ENCODE measurements at places on chromosomes 3 and 15.

GRCh38 chr3:181728470-181729340 is 17.0 kb downstream of the SOX2 start:
- no peak overlapping the region for H3K4me3 ChIP-seq
- H3K36me3 ChIP-seq, result peaks cover 7% of the 10 kb centered on the region
- no peak overlapping the region for H3K27ac ChIP-seq
- DNase-seq, result no peak

DNA sequence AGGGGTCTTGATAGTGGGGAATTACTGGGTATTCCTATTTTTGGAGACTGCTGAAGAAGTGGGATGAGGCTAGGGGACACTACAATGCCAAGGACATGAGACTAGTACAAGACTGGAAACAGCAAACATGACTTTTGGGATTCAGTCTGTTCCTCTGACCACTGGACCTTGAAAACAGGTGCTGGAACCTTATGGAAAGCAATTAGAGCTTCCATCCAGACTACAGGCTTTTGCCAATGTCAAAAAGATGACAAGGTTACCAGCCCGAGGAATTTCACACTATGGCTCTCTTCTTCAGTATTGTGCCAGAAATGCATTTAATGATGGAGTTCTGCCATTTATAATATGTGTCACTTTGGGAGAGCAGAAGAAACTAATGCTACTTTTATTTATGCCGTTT is 282.6 kb downstream of the GAP43 start:
- H3K27ac ChIP-seq, result no peak overlapping the region
- peaks cover 7% of the 10 kb centered on the region for H3K4me1 ChIP-seq
- no peak overlapping the region for H3K4me3 ChIP-seq
- H3K27me3 ChIP-seq, result no peaks in the 10 kb centered on the region
- H3K36me3 ChIP-seq, result no peaks in the 10 kb centered on the region
- DNase-seq, result no peak

- no peaks in the 10 kb centered on the region for H3K4me1 ChIP-seq
- peaks cover 7% of the 10 kb centered on the region for H3K27me3 ChIP-seq
- H3K4me3 ChIP-seq, result no peak overlapping the region
- H3K27ac ChIP-seq, result no peak overlapping the region
- H3K36me3 ChIP-seq, result no peaks in the 10 kb centered on the region
Measured at GRCh38 chr15:45734260-45734711, 99.5 kb downstream of the SQOR start.

- peaks cover 24% of the 10 kb centered on the region for H3K27me3 ChIP-seq
- no peak overlapping the region for H3K27ac ChIP-seq
- H3K36me3 ChIP-seq, result no peaks in the 10 kb centered on the region
Measured at GRCh38 chr3:127137113-127137512, 55.8 kb upstream of the PRR23E start.

- no peak for DNase-seq
- no peaks in the 10 kb centered on the region for H3K36me3 ChIP-seq
- H3K4me3 ChIP-seq, result no peak overlapping the region
- H3K4me1 ChIP-seq, result no peaks in the 10 kb centered on the region
- H3K27me3 ChIP-seq, result peaks cover 12% of the 10 kb centered on the region
Measured at GRCh38 chr15:76073554-76073953, 13.8 kb downstream of the TMEM266 start.

DNA sequence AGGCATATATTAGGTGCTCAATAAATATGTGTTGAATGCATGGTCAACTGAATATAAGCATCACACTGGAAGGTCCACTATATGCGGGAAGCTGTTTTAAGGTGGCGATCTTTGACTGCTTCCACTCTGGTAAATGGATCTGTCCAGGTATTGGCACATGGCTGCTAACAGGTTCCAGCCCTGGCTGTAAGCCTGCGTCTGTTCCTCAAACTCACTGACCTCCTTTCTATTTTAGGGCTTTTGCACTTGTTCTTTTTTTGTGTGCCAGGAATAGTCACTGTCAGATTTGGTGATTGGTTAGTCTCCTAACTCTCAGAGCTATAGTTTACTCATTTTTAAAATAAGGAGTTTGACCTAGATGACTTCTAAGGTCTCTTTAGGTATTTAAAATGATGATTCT is 46.2 kb downstream of the ADAMTSL3 start:
- no peaks in the 10 kb centered on the region for H3K27me3 ChIP-seq
- no peaks in the 10 kb centered on the region for H3K4me1 ChIP-seq
- no peak overlapping the region for H3K27ac ChIP-seq
- no peak for DNase-seq

DNA sequence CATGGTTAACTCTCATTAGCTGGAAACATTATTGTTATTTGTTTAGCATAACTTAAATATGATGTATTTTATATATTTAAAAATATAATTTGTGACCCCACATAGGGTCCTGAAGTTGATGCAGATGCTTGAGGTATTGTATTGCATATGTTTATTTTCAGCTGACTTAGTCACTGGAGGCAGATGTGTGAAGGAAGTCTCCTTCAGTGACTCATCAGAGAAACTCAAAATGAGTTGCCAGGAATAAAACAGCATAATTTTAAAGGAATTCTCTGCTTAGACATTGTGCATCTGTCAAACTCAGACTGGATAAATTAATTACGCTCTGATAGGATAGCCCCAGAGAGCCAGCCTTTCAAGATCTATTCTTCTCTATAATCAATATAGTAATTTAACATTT is 7.9 kb upstream of the OR4F6 start:
- no peaks in the 10 kb centered on the region for H3K27me3 ChIP-seq
- H3K36me3 ChIP-seq, result no peaks in the 10 kb centered on the region
- H3K27ac ChIP-seq, result no peak overlapping the region
- no peaks in the 10 kb centered on the region for H3K4me1 ChIP-seq

- H3K4me3 ChIP-seq, result no peak overlapping the region
- H3K4me1 ChIP-seq, result peaks cover 13% of the 10 kb centered on the region
- H3K36me3 ChIP-seq, result peaks cover 76% of the 10 kb centered on the region
- no peaks in the 10 kb centered on the region for H3K27me3 ChIP-seq
Measured at GRCh38 chr15:50234764-50235163, 30.8 kb downstream of the HDC start.

DNA sequence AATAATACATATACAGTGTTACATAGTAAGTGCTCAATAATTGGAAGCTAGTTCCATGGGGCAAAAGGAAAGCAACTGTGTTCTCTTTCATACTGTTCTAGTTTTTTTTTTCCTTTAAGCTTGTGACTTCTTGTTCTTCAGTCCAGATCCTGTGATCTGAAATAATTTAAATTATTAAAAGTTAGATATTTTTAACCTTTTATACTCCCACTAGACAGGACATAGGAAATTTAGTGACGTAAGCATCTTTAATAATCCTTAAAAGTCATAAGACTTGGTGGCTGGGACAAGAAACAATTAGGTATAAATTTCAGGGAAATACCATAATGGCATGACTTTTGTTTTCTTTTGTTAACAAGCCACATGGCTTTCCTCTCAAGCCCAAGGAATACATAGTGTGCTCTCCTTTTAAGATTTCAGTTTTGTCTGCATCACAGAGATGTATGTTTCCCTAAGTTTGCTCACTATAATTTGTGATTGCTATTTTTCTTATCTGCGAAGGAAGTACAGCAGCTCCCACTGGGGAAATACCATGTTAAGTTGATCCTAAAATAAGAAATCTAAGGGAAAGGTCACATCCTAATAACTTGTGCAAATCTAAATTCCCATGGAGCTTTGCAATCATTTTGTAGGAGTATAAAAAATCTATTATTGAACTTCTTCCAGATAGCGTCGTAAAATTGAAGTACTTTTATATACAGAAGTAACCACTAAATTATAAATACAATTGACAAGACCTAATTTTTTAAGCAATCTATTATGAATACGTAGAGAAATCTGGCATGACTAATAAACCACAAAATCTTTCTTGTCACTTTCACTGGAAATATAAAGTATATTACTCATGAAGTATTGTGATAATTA is 30.1 kb downstream of the PPARG start:
- H3K4me3 ChIP-seq, result no peak overlapping the region
- H3K4me1 ChIP-seq, result peaks cover 16% of the 10 kb centered on the region
- no peak for DNase-seq
- H3K36me3 ChIP-seq, result peaks cover 13% of the 10 kb centered on the region
- no peak overlapping the region for H3K27ac ChIP-seq

- H3K4me1 ChIP-seq, result peaks cover 18% of the 10 kb centered on the region
- H3K27ac ChIP-seq, result peak overlapping the region; percentile 96
- peak overlapping the region; percentile 94 for H3K4me3 ChIP-seq
- peaks cover 6% of the 10 kb centered on the region for H3K27me3 ChIP-seq
Measured at GRCh38 chr3:143000528-143000927, 842 bp upstream of the U2SURP start.

GRCh38 chr15:77014132-77015081 is 19.5 kb downstream of the PSTPIP1 start:
- peak overlapping the region; percentile 39 for H3K4me3 ChIP-seq
- no peaks in the 10 kb centered on the region for H3K27me3 ChIP-seq

DNA sequence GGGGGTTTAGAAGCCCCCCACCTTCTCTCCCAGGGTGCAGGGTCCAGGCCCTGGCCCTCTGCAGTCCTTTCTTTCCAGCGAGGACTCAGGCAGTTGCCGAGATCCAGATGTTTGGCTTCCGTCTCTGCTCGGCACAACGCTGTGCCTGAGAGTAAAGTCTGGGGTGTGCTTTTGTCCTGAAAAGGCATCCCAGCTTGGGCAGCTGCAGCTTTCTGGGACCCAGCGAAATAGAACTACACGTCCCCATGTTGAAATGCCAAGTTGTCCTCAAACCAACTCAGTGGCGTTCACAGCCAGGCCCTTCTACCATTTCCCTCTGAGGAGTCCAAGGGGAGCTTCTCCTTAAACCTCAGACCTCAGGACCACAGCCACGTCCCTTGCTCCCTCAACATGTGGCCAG is 23.1 kb downstream of the FGD5 start:
- DNase-seq, result no peak
- H3K27ac ChIP-seq, result no peak overlapping the region
- H3K4me1 ChIP-seq, result no peaks in the 10 kb centered on the region
- H3K27me3 ChIP-seq, result peaks cover 5% of the 10 kb centered on the region
- H3K36me3 ChIP-seq, result no peaks in the 10 kb centered on the region

- peaks cover 15% of the 10 kb centered on the region for H3K4me1 ChIP-seq
- no peak overlapping the region for H3K27ac ChIP-seq
- peaks cover 4% of the 10 kb centered on the region for H3K27me3 ChIP-seq
- DNase-seq, result no peak
- peaks cover 51% of the 10 kb centered on the region for H3K36me3 ChIP-seq
Measured at GRCh38 chr3:17782751-17783150, 40.3 kb upstream of the TBC1D5 start.

DNA sequence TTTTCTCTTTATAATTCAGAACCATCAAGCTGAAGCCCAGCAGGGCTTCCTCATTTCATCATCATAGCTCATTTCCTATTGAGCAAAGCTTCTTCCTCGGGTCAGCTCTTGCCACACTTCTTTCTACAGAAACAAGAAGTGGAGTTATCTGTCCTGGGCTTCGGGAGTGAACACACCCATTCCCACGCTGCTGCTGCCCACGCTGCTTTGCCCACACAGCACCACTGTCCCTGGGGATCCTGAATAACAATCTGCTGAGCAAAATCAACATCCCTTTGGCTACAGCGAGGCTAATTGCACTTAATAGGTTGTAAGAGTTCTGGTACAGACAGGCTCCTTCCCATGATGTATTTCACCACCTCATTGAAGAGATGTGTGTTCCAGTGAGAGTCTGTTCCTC is 23.7 kb downstream of the CEP19 start:
- H3K27ac ChIP-seq, result no peak overlapping the region
- H3K4me3 ChIP-seq, result no peak overlapping the region
- peaks cover 25% of the 10 kb centered on the region for H3K4me1 ChIP-seq
- no peaks in the 10 kb centered on the region for H3K36me3 ChIP-seq
- no peaks in the 10 kb centered on the region for H3K27me3 ChIP-seq
- no peak for DNase-seq

GRCh38 chr15:48566668-48567067 is 78.8 kb downstream of the FBN1 start:
- H3K4me1 ChIP-seq, result no peaks in the 10 kb centered on the region
- H3K27me3 ChIP-seq, result peaks cover 14% of the 10 kb centered on the region

- no peak overlapping the region for H3K4me3 ChIP-seq
- peaks cover 10% of the 10 kb centered on the region for H3K27me3 ChIP-seq
Measured at GRCh38 chr15:49383266-49383665, 39.8 kb upstream of the FGF7 start.

DNA sequence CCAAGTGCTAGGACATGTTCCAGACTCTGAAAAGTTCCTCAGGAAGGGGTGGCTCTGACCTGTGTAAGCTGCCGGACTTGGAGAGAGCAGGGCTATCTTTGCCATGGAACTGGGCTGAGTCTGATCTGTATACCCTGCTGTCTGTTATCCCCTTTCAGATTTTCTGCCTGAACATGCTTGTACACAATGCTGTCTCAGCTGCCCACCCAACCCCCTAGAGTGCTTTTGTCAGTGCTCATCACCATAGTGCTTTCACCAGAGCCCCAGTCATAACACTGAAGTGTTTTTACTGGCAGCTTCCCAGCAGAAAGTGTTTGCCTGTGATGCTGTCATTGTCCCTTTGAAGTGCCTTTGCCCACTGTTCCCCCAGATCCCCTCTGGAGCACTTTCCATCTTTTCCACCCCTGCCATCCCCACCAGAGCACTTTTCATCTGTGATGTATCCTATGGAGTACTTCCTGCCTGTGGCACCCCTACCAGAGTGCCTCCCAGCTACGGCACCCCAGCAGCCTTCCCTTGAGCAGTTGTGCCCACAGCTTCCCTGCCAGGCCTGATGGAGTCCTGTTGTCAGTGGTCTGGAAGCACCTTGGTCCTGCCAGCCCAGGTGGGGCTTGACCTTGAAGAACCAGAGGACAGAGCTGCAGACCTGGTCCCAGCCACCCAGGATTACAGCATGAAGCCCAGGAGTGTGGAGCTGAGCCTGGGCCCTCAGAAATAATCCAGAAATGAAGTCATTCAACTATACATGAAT is 397.7 kb downstream of the DIPK2A start:
- no peak for DNase-seq
- no peak overlapping the region for H3K4me3 ChIP-seq
- no peaks in the 10 kb centered on the region for H3K4me1 ChIP-seq
- no peaks in the 10 kb centered on the region for H3K27me3 ChIP-seq

GRCh38 chr3:53843195-53844177 is 2.7 kb downstream of the CHDH start:
- peaks cover 29% of the 10 kb centered on the region for H3K4me1 ChIP-seq
- H3K4me3 ChIP-seq, result peak overlapping the region; percentile 79
- peaks cover 14% of the 10 kb centered on the region for H3K36me3 ChIP-seq
- no peak overlapping the region for H3K27ac ChIP-seq
- H3K27me3 ChIP-seq, result peaks cover 48% of the 10 kb centered on the region

GRCh38 chr3:178382449-178383061 is 153.7 kb upstream of the KCNMB2 start:
- no peaks in the 10 kb centered on the region for H3K27me3 ChIP-seq
- H3K27ac ChIP-seq, result no peak overlapping the region
- no peaks in the 10 kb centered on the region for H3K36me3 ChIP-seq
- DNase-seq, result no peak
- no peaks in the 10 kb centered on the region for H3K4me1 ChIP-seq
- no peak overlapping the region for H3K4me3 ChIP-seq

DNA sequence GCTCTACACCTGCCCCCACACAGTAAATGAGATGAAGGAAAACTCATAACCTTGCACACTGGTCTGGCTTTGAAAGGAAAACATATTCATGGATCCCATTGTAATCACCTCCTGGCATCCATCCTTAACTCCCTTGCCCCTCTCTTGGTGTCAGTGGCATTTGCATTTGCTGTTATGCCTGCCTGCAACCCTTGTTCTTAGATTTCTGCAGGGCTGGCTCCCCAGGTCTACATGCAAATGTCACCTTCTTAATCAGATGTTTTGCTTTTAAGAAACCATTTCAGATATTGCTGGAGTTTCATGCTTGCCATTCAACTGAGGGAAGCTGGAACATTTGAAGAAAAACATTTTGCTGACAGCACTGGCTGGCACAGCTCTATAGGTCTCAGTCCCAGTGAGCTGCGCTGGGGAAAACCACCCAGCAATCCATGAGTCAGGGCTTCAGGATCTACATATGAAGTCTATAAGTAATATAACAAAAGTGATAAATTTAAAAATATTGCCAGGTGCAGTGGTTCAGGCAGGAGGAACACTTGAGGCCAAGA is 19.1 kb downstream of the LRRC2 start:
- DNase-seq, result no peak
- no peak overlapping the region for H3K4me3 ChIP-seq

Measured in activated T-helper 2 cell treated with anti-CD3 and anti-CD28 coated beads, Interferon-gamma antibody, Interleukin-2, Interleukin-4, amounts not matched to agents 10 μg/mL and 5 μg/mL and 100 μg/mL, durations not matched to agents 14 hours and 24 hours and 36 hours (primary cell).